GM13977 (cell line): ENCODE measurements at places on chromosomes 1 and 21.
A peak's percentile ranks its signal among the peaks of the same experiment; 100 is the strongest.

GRCh38 chr1:204495777-204496176 lies 1.2 kb upstream of the PIK3C2B start:
- DNase-seq = no peak

DNA sequence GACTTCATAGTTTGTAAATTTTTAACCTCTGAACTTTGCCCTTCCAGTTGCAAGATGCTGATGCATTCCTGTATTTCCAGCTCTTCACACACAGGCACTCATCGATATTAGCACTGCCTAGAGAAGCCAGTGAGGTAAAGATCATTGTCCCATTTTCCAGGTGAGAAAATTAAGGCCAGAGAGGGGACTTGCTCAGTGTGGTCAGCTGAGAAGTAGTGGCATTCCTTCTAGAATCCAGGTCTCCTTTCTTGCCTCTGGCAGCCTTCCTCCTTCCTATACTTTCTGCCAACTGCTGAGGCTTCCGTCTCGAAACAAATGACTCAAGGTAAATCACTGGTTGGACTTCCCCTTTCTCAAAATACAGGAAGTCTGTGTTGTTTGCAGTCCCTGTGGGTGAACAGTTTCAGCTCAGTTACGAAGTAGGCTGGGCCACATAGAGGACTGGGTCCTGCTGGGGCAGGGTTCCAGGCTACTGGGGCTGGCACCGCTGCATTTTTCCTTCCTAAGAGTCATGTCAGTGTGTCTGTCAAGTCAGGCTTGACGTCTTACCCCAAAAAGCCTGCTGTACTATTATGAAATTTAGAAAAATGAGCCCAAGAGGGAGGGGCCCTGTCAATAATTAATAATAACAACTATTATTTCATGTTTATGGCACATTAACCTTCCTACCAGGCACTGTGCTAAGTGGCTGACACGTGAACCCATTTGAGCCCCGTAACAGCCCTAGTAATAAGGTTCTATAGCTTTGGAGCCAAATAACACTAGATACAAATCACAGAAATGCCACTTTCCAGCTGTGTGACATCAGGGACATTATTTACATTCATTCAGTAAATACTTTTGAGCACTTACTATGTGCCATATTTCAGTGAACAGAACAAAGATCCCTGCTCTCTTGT lies 16.6 kb upstream of the RNF19B start:
- DNase-seq = peak; percentile 80

DNA sequence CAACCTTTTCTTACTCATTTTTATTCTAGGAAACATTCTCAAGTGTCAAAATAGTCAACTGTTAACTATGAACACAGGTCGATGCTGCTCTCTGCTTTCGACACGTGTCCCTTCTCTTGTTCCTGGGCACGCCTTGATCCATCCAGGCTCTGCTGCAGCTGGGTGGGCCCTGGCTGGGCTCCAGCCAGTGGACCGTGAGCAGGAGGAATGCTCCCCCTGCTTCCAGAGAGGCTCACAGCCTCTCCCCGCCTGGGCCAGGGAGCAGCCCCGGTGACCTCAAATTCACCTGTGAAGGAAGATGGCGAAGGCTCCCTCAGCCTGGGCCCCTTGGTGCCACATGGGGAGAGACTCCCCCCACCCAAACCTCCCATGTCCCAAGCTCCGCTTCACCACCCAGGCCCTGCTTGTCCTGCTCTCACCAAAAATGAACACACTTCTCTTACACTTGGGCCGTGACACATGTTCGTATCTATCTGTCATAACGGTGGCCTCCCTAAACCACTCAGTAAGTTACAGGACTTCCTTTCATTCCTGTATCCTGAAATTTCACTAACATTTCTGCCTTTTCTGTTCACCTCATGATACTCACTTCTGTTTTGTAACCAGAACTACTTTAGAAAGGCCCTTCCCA lies 24.6 kb upstream of the ADARB1 start:
- DNase-seq = no peak

DNA sequence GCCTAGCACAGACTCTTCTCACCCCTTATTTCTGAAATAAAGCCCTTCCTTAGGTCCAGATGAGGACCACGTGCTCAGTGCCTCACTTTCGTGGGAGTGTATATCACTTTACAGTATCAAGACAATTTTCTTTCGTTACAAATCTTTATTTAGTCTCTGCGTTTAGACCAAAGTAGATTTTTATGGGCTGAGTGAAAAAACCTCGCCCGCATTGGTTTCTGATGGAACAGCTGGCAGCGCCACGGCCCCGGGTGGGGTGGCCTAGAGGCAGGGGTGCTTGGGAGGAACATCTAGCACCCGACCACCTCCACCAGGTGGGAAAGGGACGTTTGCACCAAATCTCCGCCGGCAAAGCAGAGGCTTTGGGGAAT lies 7.6 kb downstream of the SIM2 start:
- DNase-seq = no peak

DNA sequence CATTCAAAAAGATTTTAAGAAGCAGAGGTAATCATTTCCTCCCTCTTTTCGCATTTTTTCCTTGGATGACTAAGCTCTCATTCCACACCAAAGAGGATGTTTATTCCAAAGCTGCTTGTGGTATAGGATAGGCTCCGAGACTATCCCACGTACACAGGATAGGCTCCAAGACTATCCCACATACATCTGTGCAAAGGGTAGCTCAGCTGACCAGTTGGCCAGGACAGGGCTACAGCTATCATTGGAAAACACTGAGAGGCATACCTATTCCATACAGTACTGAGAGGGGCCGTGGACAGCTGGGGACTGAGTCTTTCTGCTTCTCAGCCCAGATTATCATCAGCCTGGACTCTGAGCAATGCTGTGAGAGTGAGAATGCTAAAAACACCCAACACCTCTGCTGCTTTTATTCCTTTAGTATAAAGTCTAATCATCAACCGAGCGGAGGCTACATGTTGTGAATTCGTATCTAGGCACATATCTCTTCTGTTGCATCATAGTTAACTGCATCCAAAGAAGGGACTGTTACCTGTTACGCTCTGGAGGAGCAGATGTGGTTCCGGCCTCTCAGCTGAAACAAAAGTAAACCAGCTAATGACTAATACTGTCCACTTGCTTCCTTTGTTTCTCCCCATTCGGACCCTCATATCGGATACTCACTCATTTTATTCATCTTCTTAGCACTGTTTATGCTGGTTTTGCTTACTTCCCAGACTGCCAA lies 141.0 kb downstream of the TNFSF18 start:
- DNase-seq = no peak

DNA sequence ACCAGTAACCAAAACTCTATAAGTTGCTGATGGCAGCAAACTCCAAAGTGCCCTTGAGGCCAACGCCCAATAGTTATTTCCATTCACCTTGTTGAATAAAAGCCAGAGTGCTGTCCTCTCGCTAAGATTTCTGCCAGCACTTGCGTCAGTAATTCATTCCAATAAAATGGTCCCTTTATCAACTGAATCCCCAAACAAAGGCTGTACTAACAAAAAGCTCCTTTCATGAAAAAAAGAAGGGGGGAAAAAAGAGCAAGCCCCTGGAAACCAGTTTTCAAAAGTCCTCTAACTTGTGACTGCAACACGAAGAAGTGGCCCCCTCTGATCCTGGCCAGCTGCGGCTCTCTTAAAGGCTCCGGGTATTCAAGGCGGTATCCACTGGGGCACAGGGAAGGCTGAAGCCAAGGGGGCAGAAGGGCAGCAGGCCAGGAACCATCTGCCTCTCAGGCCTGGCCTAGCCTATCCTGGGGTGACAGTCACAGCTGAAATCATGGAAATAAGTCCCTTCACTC lies 55.8 kb upstream of the ZNF326 start:
- DNase-seq = no peak

DNA sequence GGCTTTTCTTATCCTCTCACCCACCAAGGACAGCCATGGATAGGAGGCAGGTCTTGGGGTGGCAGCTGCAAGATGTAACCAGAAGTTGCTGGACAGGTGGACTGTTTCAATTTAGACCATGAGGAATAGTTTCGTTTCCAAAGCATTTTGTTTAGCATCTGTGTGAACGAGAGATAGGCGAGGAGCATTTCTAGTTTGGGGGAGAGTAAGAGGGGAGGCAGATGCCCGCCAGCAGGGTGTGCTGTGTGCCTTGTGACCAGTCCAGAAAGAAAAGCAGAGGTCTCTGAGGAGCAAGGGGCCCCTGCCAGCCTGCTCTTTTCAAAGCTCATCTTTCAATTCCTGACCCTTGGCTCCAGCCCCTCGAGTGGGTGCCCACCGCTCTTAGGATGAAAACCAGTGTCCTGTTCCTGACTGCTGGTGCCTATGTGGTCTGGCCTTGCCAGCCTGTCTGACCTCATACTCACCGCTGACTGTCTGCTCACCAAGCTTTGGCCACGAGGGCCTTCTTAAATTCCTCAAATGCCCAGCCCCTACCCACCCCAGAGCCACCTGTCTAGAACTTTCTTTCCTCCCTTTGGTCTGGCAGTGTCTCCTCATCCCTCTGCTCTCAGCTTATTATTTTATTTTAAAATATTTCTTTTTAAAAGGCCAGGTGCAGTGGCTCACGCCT lies 8.5 kb downstream of the SERINC2 start:
- DNase-seq = no peak

DNA sequence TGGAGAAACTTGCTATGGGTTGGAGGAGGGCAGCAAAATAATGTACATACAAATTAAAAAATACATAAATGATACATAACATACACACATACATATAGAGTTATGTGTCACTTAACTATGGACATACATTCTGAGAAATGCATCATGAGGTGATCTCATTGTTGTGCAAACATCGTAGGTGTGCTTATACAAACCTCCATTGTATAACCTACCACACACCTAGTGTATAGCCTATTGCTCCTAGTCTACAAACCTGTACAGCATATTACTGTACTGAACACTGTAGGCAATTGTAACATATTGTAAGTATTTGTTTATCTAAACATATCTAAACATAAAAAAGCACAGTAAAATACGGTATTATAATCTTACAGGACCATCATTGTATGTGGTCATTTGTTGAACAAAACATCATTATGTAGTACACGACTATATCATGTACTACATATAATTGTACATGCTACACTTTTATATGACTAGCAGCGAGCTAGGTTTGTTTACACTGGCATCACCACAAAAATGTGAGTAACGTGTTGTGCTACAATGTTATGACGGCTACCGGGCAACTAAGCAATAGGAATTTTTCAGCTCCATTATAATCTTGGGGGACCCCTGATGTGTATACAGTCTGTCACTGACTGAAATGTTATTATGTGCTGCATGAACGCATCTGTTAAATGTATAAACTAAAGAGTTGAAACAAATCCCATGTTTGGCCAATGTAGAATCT lies 35.5 kb downstream of the ITGB3BP start:
- no peak for DNase-seq

GRCh38 chr1:6801966-6802365 lies 16.7 kb downstream of the CAMTA1 start:
- DNase-seq = no peak

GRCh38 chr1:109906160-109906838 lies 4.3 kb upstream of the CSF1 start:
- peak; percentile 88 for DNase-seq

DNA sequence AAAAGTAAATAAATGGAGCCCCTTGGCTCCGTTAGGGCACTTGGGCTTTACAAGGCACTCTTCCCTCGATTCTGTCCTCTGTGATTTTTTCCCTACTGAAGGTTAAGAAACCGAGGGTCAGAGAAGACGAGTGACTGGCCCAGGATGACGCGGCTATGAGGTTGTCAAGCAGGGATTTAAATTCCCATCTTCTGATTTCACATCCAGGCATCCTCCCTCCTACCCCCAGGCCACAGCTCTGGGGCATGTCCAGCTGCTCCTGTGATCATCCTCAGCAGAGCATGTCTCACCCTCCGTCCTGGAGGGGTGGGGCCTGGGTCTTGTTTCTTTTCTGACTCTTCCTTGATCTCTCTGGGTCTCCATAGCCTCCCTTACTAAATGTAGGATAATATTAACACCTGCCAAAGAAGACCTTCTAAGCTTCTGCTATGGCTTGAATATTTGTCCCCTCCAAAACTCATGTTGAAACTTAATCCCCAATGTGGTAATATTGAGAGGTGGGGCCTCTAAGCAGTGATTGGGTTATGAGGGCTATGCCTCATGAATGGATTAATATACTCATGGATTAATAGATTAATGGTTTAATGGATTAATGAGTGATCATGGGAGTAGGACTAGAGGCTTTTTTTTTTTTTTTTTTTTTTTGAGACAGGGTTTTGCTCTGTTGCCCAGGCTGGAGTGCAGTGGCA lies 4.6 kb downstream of the CRYBG2 start:
- DNase-seq = no peak

DNA sequence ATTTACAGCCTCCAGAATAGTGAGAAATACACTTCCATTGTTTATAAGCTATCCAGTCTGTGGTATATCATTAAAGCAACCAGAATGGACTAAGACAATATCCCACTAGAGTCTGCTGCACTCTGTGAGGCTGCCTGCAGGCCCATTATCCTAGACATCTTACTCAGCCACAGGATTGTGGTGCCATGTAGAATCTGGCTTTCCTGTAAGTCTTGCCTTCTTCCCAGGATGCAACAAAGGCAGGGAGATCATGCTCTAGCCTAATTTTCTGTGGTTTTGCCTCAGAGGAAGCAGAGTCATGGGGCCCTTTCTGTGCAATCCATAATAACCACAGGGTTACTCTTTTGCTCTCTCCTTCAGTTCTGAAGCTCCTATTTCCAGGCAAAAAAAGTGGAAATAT lies 299.1 kb upstream of the DEPDC1 start:
- no peak for DNase-seq

DNA sequence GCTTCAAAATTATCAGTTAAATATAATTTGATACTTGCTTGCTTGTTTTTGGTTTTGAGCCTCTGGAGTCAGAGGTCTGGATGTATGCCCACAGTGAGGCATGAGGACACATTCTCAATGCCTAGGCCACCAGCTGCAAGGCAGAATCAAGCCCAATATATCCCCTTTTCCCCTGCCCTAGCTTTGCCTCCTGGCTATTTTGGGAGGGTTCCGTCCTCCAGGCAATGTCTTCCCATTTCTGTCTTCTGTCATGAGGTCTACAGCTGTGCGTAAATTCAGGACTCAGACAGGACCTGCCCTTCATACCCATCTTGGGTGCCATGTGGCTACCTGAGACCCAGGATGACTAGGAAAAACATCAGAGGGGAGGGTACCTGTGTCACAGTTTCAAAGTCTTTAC lies 19.2 kb downstream of the NRDC start:
- DNase-seq = no peak

- DNase-seq = no peak
Measured at GRCh38 chr1:50329332-50329932, 93.8 kb downstream of the DMRTA2 start.

GRCh38 chr21:39852726-39853500 lies 14.3 kb upstream of the PCP4 start:
- DNase-seq = no peak

- DNase-seq = peak; percentile 60
Measured at GRCh38 chr1:182595641-182596240, 6.7 kb upstream of the RNASEL start.

DNA sequence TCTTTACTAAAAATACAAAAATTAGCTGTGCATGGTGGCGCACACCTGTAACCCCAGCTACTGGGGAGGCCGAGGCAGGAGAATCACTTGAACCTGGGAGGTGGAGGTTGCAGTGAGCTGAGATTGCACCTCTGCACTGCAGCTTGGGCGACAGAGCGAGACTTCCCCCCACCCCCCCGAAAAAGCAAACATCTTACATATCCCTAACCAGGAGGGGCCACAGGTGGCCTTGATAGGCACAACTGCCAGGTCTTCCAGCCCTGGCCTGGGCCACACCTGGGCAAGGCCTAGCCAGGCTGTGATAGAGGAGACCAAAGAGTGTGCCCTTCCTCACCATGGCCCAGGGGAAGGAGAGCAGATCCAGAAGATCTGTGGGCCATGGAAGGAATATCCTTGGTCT lies 28.6 kb upstream of the POU3F1 start:
- no peak for DNase-seq
